ENCODE measurements at places on chromosomes 13 and 19.

DNA sequence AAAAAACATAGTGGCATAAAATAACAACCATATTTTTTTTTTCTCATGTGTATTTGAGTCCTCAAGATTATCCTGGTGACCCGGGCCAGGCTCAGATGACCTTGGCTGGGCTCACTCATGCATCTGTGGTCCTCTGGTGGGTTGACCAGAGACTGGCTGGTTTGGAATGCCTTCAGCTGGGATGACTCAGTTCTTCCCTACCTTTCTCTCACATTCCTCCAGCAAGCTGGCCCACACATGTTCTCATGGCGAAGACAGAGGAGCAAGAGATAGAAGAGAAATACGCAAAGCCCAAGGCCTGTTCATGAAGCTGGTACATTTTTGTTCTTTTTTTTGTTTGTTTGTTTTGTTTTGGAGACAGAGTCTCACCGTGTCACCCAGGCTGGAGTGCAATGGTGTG lies 14.3 kb upstream of the ZNF541 start:
- no peak for DNase-seq

DNA sequence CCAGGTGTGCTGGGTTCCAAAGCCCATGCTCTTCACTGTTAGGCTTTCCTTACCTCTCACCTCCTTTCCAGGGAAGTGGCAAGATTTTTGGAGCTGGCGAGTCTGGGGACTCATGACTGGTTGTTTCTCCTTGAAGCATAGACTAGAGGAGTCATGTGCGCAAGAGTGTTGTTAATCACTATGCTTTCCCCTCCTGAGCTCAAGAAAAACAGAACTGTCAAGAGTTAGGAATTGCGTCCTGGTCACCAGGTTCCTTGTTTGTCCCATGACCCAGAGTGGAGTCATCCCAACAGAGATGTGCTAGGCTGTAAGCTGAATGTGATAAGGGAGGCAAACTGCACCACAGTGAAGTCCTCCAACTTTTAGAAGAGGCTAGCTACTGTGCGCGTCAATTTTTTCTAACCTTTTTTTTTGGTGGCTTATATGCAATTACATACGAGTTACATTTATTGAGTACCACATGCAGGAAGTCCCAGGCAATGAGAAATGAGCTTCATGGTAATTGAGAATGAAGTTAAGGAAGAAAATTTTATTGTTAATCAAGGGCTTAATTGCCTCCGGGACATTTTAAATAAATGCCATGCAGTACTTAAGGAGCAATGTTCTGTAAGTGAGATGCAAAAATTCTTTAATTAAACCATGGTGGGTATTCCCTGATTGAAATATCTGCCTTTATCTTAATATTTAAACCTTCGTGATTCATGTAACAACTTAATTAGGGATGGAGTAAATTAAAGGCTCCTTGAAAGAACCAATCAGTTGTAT lies 233.9 kb downstream of the ZIC5 start:
- no peak for DNase-seq

- no peak for DNase-seq
Observed at GRCh38 chr19:40444825-40445312, 734 bp upstream of the SERTAD3 start.

DNA sequence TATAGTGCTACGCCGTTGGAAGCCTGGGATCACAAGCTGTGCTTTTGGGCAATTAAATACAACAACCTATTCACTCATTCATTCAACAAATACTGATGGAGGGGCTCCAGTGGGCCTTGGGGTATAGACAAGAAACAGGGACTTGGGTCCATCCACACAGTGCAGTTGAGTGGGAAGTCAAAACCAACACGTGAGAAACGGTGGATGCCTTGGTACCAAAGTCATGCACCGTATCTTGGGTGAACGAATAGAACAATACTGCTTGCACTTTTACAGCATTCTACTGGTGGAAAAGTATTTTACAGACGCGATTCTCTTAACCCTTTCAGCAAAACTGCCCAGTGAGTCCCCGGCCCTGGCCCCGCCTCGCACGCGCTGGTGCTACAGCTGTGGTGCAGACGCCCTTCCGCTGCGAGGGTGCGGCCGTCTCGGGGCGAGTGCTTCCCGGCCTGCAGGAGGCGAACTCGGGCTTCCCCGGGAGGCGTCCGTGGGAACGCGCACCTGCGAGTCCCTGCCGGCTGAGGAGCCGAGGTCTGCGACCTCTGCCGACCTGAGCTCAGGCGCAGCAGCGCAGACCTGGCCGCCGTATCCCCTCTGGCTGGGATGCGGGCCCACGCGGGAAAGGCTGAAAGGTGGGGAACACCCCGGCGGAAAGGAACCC lies 8.3 kb downstream of the TNFRSF19 start:
- DNase-seq = peak; percentile 83

- DNase-seq = no peak
Observed at GRCh38 chr13:97182111-97182890, 39.8 kb upstream of the MBNL2 start.

DNA sequence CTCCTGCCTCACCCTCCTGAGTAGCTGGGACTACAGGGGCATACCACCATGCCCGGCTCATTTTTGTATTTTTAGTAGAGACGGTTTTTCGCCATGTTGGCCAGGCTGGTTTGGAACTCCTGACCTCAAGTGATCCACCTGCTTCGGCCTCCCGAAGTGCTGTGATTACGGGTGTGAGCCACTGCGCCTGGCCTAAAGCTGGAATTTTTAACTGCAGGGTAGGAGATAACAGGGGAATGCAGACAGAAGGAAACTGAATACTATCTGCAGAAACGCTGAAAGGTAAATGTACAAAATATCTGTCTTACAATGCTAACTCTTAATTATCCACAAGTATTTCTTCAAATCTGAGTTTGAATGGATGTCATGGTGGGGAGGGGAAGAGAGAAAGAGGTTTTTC lies 13.8 kb downstream of the TMTC4 start:
- no peak for DNase-seq

DNA sequence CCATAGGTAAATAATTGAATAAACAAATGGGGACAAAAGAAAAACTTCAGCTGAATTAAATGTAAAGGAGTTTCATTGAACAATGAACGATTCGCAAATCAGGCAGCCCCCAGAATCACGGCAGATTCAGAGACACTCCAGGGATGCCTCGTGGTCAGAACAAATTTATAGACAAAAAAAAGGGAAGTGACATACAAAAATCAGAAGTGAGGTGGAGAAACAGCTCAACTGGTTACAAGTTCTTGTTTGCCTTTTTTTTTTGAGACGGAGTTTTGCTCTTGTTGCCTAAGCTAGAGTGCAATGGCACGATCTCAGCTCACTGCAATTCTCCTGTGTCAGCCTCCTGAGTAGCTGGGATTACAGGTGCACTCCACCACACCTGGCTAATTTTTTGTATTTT lies 5.7 kb downstream of the ZNF566 start:
- no peak for DNase-seq

- no peak for DNase-seq
Observed at GRCh38 chr13:41905600-41906254, 55.2 kb downstream of the VWA8 start.

- no peak for DNase-seq
Observed at GRCh38 chr13:26377038-26377437, 123.1 kb downstream of the CDK8 start.

- peak; percentile 76 for DNase-seq
Observed at GRCh38 chr19:4606921-4607678, 32.2 kb upstream of the TNFAIP8L1 start.

- no peak for DNase-seq
Observed at GRCh38 chr19:3039641-3040077, 10.6 kb upstream of the TLE2 start.

GRCh38 chr13:50990818-50991506 lies 81.4 kb downstream of the RNASEH2B start:
- DNase-seq = no peak

- DNase-seq = no peak
Observed at GRCh38 chr13:108987944-108988343, 358.5 kb downstream of the MYO16 start.

GRCh38 chr13:59488436-59488835 lies 675.3 kb downstream of the DIAPH3 start:
- no peak for DNase-seq

GRCh38 chr19:7674010-7675005 lies 2.6 kb upstream of the MCEMP1 start:
- DNase-seq = peak; percentile 40
